Fibroblast of skin of back (primary cell): ENCODE measurements at places on chromosomes 2 and 18.
A peak's percentile ranks its signal among the peaks of the same experiment; 100 is the strongest.

DNA sequence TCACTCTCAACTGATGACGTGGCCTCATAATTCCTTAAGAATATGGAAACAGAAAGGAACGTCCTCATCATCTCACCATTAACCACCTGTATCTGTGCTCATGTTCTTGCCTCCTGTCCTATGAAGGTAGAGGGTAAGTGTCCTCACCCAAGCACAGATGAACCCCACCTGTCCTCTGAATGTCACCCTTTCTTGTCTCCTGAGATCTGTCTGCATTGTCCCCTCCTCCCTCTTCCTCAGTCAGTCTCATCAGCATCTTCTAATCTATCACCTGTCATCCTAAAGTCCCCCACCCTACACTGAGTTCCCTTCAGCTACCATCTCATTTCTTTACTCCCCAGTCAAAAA is 39.4 kb upstream of the LPIN2 start:
- no peak for DNase-seq

DNA sequence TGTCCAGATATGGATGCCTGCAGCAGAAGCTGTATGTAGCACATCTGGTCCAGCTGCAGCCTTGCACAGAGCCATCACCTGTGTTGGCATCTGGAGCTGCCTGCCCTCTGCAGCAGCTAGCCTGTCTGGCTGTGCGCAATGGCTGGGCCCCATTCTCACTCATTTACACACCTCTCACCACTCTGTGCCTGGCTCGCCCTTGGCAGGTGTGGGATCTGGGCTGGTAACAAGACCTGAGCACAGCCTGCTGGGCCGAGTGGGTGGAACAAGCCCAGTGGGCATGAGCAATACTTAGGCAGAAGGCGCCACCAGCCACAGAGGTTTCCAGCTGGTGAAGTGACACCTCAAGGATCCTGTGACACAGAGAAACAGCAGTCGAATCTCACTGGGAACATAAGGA is 714.1 kb downstream of the NUP35 start:
- no peak for DNase-seq

DNA sequence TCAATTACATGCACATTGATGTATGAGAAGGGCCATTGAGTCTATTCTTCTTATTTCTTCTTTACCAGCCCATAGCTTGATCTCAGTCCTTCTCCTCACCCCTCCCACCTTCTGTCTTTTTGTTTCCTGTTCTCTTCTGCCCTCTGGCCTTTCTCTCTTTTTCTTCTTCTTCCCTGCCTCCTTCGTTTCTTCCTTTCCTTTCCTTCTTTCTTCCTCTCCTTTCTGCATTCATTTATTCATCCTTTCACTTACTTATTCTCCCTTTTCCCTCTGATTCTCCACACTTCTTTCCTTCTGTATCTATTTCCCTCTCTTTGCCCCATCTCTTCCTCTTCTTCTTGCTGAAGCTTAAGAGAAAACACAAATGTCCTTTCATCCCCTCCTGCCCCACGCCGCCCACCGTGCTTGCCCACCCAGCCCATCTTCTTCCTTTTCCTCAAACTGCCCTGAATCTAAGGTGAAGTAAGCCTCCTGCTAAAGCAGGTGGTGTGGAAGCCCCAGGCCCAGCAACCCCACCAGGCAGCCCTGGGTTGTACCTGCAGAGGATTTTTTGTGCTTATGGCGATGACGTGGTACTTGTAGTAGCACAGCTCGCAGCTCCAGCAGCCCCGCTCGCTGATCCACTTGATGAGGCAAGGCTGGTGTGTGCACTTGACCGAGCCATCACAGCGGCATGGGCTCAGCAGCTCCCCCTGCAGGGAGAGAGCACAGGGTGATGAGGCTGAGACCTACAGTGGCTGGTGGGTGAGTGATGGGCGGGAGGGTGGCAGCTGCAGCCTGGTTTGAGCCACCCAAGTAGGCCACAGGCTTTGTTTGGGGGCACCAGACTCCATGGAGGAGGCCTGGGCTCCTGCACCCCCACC is 89.0 kb downstream of the MARCHF4 start:
- DNase-seq = no peak

DNA sequence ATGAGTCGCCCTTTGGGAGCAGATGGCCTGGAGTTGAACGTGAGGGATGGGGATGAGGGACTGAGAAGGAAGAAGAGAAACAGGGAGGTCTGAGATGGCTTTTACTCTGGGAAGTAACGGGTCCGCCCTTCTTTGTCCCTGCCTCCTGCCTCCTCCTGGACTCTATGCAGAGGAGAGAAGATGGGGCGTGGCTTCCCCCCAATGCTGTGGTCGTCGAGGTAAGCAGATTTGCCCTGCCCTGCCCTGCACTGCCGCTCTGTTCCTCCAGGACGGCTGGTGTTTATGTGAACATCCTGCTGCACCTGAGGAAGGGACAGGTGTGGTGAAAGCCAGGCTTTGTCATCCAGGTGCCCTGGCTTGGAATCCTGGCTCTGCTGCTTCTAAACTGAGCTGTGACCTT is 13.5 kb upstream of the NTSR2 start:
- DNase-seq = no peak

DNA sequence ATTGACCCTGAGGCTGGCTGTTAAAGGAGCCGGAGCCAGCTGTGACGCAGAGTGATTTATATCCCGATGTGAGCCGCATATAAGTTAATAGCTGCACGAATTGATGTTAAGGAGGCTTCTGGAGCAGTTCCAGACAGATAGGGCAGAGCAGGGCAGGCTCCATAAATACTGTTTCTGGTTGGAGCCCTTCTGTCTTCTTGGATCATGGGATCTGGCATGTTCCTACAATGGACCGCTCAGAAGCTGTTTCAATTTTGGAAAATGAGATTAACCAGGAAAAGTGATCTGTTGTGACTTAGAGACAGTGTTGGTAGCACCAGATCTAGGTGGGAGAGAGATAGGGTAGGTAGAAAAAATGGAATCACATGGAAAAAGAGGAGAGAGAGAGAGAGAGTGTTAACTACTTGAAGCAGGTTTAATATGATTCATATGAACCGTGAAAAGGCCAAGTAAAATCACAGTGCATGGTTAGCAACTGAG is 4.8 kb upstream of the IGFBP5 start:
- no peak for DNase-seq

DNA sequence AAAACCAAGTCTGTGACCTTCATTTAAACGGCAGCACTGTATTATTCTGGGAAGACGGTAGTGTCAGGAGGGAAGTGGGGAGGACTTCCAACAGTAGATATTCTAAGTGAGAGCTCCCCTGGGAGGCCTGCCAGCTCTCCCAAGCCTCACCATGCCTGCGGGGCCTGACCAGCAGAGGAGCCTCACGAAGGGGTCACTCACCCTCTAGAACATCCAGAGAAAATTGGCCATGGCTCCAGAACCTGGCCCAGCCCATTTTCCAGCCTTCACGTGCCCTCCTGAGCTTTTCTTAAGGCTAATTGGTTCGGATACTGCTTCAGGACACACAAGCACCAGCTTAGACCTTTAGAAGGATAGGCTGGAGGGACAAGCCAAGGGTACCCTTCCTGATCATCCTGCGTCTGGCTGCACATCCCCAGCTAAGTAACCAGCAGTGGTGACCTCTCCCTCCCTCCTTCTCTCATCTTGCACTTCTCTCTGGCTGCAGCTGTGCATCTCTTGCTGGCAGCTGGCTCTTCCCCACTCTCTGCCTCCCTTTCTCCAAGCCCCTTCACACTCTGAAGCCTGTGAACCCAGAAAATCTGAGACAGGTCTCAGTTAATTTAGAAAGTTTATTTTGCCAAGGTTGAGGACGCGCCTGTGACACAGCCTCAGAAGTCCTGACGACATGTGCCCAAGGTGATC is 120.1 kb upstream of the PKDCC start:
- DNase-seq = no peak

GRCh38 chr18:183769-184168 is 25.4 kb downstream of the USP14 start:
- peak; percentile 13 for DNase-seq

DNA sequence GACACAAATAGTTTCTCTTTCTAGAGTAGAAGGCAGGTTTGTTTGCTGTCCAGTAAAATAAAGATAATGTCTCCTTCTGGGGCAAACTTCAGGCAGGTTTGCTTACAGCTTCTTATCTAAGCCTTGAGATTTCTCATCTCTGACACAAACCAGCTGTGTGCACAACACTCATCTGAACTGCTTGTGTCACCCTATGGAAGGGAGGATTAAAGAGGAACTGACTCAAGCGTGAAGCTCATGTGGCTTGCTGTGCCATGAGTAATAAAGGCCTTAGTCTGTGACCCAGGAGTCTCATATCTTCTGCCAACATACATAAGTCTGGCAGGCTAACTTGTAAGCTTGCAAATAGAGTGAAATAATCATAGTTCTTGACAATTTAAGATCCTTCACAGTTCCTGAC is 24.2 kb upstream of the CPO start:
- peak; percentile 92 for DNase-seq

DNA sequence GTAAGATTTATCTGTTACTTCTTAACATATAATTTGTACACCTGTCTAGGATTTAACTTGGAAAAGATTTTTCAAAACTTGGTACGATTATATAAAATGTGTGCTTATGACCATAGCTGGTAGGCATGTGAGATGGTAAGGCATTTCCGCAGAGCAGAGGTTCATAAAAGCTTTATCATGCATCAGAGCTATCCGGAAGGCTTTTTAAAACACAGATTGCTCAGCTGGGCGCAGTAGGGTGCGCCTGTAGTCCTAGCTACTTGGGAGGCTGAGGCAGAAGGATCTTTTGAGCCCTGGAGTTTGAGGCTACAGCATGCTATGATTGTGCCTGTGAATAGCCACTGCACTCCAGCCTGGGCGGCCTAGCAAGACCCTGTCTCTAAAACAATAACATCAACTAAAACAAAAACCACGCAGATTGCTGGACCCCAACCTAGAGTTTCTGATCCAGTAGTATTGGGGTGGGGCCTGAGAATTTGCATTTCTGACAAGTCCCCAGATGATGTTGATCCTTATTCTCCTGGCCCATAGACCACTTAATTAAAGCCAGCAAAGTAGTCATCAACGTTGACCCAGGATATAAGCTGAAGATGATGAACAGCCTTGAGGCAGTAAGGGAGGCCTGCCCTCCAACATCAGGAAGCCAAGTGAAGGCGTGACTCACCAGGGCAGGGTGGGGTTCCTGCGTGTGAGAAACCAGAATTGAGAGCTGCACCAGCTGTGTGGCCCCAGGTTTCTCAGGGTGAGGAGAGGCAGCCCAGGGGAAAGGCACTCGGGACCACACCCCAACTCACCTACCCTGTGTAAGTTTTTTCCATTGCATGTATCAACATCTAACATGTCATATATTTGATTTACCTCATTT is 21.6 kb upstream of the SLC20A1 start:
- peak; percentile 82 for DNase-seq

DNA sequence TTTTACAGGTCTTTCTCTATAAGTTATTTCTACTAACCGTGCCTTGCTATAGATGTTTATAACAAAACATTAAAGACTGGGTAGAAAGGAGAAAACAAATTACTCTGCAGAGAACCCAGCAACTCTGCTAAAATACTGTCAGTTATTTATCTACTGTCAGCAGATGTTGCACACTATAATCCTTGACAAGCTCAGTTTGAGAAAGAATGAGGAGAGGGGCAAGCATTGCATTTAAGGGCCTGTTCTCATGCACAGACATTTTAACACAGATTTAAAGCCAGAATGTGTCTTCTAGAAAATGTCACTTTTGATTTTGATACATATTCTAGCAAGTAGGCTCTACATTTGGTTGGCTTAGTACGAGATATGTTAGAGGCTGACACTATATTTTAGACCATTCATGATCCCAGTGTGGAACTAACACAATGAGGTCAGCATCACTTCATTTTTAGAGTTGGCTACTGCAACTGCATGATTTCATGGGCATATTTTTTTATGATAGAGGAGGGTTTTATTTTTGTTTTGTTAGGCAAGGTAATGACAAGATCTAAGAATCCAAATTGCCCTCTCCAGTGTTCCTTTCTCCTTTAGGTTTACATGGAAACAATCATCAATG is 516.4 kb downstream of the ZEB2 start:
- DNase-seq = no peak

DNA sequence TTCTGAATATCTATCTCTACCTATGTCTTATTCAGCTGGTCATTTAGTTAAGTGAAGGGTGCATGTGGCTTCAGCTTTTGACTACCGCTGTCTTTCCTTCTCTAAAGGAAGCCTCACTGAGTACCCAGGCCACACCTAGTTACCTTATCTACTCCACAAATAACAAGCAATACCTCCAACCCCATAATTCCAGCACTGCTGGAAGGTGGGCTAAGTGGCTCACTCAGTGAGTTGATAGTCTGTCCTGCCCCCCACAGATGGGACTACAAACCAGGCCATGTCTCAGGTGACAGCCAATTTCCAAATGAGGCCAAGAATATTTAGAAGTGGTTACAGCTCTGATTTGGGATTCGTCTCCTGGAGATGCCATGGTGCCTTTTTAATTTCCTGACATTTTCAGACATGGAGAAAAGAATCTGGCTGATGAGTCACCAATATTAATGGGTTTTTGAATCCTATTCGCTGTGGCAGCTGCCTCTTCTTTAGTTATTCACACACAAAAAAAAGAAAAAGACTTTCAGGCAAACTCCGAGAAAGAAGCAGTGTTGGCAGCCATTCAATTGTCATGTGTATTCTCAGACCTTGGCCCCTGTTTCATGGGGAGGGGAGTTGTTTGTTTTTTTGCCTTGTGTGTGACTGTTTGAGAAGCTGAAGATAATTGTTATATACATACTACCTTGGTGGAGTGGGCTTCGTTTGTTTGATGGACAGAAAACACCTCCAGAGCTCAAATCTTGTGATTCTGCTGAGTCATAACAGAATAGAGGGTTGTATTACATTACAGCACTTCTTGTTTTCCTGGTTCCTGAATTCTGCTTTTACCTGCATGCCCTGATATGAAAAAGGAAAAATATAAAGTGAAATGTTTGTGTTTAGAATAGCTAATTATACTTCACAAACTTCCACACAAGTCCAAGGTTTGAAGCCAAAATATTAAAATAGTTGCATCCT is 64.2 kb downstream of the SCG2 start:
- peak; percentile 46 for DNase-seq

DNA sequence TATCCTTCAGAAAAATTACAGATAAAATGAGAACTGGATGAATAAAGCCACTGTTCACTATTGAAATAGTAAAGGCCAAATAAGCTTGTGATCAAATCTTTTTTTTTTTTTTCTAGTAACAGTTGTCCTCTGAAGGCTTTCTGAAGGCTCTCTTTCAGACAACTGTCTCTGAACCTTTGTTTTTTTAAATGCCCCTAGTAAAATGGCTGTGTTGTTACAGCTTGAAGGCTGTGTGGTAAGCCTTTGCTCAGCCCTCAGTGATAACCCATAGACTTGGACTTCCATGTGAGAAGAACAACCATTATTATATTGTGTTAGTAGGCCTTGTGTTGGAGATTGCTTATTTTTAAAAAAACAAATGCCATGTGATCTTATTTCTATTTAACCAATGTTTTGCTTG is 17.6 kb downstream of the FMNL2 start:
- no peak for DNase-seq

- no peak for DNase-seq
Measured at GRCh38 chr2:127106457-127106990, 430 bp downstream of the BIN1 start.

GRCh38 chr2:75431763-75432162 is 129.0 kb downstream of the EVA1A start:
- no peak for DNase-seq
